Peyer's patch (tissue), 4 donors: ENCODE measurements at places on chromosomes 6 and 20.

DNA sequence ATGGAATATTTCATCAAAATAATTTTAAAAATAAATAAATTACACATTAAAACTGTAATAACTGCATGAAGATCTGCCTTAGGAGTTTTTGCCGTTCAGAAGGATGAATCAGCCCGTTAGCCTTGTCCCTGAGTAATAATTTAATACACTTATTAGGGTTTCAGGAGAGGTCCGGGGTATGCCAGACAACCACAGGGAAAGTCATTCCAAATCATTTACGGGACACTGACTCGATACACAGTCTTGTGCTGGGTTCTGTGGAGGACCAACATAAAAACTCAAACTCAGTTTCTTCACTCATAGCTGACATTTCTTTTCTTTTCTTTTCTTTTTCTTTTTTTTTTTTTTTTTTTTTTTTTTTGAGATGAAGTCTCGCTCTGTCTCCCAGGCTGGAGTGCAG lies 735 bp upstream of the LY6G6F start:
- no peak for DNase-seq

GRCh38 chr20:3106658-3107463 lies 22.3 kb upstream of the AVP start:
- DNase-seq: no peak

GRCh38 chr20:1538655-1539054 lies 18.9 kb downstream of the SIRPD start:
- DNase-seq: no peak

- DNase-seq: no peak
Observed at GRCh38 chr20:43238266-43238665, 48.6 kb upstream of the PTPRT start.

DNA sequence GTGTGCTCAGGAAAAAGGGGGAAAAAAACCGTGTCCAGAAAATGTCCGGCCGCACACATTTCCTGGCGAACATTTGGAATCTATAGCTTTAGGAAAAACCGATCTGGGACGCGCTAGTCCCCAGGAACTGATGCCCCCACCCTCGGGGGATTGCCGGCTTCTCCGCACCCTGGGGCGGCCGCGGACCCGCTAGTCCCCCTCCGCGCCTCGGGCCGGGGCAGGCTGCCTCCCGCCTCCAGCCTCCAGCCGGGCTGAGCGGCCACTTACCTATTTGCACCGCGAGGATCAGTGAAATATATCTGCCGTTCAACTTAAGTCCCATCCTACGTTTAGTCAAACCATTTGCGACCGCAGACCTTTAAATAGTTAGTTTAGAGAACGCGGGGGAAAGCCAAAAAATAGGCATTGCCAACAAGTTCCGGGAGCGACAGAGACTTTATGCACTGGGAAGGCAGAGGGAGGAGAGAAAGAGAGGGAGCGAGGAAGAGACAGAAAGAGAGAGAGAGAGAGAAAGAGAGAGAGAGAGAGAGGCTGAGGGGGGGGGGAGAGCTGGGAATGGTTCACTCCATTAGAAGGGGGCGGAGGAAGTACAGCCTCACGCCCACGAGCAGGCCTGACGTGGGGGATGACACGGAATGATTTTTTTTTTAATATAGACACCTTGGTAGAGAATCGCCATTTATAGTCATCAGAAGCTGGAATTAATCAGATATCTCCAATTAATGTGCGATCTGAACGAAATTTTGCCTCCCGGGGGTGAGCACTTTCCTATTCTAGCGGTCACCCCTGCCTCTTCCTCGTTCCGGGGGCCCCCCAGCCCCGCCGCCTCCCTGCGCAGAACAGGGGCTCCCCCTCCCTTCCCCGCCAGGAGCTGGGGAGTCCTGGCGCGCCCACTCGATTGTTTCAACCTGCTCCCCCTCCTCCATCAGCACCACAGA lies at the start of gene NRN1:
Gene NRN1, minus strand, starts transcription at position 498 of the 938 bp plus-strand sequence. Its CDS starts 176 bp downstream, at position 322.
- DNase-seq: no peak

- DNase-seq: no peak
Observed at GRCh38 chr6:131636880-131637792, at the start of gene ENPP3. Gene ENPP3 (plus strand): TSS chr6:131637302. CDS start chr6:131637385, 83 bp downstream.

DNA sequence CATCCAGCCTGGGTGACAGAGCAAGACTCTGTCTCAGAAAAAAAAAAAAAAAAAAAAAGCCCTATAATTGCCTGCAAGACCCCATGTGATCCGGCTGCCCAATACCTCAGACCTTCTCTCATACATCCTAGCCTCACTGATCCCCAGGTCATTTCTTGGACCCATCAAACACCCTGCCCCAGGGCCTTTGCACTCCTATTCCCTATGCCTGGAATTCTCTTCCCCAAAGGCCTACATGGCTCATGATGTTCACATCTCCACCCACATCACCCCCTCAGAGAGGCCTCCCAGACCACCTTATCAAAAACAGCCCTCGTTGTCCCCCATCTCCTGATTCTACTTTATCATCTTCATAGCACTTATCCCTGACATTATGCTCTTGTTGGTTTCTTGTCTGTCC lies 8.9 kb downstream of the PACSIN1 start:
- DNase-seq: no peak

- DNase-seq: no peak
Observed at GRCh38 chr6:142013287-142013686, 119.4 kb upstream of the GJE1 start.

GRCh38 chr20:14422892-14423291 lies 85.5 kb upstream of the FLRT3 start:
- no peak for DNase-seq

DNA sequence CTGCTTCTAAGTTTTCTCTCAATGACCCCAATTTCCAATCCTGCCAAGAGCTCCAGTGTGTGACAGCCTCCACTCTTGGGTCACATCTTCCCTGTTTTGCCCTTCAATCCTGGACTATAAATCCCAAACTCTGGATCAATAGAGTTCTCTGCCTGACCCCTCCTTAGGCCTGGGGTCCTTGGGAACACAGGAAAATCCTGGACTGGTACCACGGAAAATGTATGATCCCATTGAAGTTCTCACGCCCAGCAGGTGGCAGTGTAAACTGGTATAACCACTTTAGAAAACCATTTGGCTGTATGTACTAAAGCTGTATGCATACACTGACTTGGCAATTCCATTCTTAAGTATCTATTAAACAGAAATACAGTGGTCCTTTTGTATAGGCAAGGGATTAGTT lies 98.0 kb downstream of the SNAP25 start:
- no peak for DNase-seq

DNA sequence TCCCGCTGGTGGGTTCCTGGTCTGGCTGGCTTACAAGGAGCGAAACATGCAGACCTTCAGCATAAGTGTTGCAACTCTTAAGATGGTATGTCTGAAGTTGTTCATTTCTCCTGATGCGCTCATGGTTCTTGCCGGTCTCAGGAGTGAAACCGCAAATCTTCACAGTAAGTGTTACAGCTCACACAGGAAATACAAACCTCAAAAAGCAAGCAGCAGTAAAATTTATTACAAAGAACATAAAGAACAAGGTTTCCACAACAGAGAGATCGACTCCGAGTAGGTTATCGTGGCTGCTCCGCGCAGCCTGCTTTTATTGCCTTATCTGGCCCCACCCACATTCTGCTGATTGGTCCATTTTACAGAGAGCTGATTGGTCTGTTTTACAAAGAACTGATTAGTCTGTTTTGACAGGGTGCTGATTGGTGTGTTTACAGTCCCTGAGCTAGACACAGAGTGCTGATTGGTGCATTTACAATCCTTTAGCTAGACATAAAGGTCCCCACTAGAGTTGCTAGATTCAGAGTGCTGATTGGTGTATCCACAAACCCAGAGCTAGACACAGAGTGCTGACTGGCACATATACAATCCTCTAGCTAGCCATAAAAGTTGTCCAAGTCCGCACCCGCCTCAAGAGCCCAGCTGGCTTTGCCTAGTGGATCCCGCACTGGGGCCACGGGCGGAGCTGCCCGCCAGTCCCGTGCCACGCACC lies 39.2 kb downstream of the TRIM27 start:
- DNase-seq: peak; percentile 65

DNA sequence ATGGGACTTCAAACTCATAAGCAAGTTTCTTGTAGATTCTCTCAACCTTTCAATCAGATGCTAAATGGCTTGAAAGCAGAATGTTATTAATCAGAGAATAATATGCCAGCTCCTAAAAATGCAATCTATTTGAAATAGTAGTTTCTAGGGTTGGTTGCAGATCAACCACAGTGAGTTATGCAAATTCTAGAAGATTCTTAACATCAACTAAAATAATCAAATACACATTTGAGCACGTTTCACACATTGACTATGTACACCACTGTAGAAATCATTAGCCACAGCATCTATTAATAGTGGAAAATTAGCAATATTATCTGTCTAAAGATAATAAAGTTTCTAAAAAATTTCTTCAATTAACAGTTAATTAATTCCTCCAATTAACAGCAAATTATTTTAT lies 141.9 kb upstream of the GJE1 start:
- no peak for DNase-seq

DNA sequence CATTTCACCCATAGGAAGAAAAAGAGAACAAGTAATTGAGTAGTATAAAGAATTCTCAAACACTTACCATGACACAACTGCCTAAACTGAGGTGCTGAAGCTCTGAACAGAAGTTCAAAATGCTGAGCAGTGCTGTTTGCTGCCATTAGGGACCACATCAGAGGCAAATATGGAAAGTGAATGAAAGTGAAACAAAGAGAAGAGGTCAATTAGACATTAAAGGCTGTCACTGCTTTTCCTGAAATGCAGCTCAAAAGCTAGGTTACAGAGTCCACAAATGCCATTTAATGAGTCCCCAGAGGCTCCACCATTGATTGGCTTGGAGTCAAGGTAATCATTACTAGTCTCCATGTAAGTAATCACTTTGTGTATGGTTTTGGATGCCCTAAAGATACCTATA lies 46.1 kb downstream of the POU3F2 start:
- DNase-seq: no peak

GRCh38 chr6:105137388-105137787 lies 42.4 kb downstream of the POPDC3 start:
- DNase-seq: no peak

DNA sequence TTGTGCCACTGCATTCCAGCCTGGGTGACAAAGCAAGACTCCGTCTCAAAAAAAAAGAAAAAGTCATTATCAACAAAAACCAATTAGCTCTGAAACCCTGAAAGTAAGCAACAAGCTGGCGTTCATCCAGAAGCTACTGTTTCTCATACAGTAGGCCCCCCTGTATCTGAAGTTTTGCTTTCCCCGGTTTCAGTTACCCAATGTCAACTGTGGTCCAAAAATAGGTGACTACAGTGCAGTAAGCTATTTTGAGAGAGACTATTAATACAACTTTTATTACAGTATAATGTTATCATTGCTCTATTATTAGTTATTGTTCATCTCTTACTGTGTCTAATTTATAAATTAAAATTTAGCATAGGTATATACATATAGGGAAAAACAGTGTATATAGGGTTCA lies 135.1 kb downstream of the KIF16B start:
- DNase-seq: no peak

DNA sequence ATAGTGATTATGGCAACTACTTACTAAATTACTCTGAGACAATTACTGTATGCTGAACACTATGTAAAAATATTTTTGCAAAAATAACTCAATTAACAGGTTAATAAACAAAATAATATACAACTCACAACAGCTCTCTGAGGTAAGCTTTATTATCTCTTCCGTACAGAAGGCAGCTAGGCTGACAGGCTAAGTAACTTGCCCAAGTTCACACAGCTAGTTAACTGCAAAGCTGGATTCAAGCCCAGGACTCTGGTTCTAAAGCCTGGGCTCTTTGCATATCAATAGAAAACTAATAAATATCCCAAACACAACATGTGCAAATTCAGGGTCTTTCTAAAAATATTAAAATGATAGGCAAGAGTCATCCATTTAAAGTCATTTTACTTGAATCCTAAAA lies 169.5 kb upstream of the BEND3 start:
- DNase-seq: no peak

DNA sequence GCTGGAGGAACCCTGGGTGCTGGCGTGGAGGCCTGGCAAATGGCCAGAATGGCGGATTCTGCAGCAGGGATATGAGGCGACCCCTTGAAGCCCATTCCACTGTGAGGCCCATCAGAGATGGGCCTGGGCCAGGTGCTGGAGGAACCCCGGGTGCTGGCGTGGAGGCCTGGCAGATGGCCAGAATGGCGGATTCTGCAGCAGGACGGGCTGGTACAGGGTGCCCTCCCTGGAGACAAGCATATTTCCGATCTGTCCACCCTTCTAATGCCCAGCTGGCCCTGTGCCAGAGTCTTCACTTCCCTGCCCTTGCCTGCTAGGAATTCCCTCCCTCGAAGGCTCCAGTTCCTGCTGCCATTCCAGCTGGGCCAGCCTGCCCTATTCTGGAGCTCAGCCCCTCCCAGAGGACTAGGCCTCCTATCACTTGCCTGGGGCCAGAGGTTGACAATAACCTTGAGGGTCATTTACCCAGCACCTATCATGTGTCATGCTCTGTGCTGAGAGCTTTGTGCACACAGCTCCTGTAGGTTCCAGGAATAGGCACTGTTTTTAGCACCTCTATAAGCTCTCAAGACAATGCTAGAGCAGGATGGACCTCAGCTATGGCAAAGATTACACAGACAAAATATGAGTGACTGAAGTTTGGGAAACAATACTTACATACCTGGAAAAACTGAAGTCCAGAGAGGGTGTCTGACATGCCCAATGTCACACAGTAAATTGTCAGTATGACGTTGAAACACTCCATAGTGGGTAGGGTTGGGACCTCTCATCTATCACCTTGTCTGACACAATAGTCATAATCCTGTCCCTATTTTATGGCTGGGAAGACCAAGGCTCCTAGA lies 21.4 kb downstream of the SUN5 start:
- no peak for DNase-seq

DNA sequence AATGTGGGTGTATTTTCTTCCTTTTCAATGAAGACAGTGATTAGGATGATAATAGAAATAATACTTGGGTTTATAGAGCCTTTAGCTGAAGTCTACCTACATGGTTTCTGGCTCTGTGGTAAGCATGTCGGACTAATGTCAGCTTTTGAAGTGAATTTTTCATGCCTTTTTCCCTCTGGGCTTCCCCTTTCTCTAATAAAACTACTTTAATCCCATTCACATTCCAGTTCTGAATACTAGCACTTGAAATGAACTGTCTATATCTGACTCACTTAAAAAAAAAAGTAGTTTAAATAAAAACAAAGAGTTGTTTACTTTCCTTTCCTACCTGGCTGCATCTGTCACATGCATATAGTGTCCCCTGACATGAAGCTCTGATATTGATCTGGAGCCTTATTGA lies 545.9 kb upstream of the FLRT3 start:
- DNase-seq: no peak

GRCh38 chr6:30672445-30673253 lies at the start of gene DHX16:
Gene DHX16 (minus strand): TSS chr6:30673006. CDS start chr6:30672841, 165 bp downstream.
- peak; percentile 95 for DNase-seq

DNA sequence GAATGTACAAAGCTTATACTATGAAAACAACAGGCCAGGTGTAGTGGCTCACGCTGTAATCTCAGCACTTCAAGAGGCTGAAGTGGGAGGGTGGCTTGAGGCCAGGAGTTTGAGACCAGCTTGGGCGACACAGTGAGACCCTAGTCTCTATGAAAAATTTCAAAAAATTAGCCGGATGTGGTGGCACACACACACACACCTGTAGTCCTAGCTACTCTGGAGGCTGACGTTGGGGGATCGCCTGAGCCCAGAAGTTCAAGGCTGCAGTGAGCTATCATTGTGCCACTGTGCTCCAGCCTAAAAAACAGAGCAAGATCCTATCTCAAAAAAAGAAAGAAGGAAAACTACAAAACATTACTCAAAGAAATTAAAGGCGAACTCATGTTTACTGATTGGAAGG lies 7.3 kb upstream of the ASF1A start:
- no peak for DNase-seq
